Fibroblast of skin of back (primary cell): ENCODE measurements at places on chromosomes 16 and 17.
A peak's percentile ranks its signal among the peaks of the same experiment; 100 is the strongest.

- peak; percentile 95 for DNase-seq
Measured at GRCh38 chr16:71637398-71637797, 11.4 kb downstream of the MARVELD3 start.

- peak; percentile 49 for DNase-seq
Measured at GRCh38 chr16:85157813-85158742, 45.8 kb upstream of the CIBAR2 start.

- DNase-seq = peak; percentile 40
Measured at GRCh38 chr16:57186872-57187854, 1.0 kb downstream of the RSPRY1 start.

DNA sequence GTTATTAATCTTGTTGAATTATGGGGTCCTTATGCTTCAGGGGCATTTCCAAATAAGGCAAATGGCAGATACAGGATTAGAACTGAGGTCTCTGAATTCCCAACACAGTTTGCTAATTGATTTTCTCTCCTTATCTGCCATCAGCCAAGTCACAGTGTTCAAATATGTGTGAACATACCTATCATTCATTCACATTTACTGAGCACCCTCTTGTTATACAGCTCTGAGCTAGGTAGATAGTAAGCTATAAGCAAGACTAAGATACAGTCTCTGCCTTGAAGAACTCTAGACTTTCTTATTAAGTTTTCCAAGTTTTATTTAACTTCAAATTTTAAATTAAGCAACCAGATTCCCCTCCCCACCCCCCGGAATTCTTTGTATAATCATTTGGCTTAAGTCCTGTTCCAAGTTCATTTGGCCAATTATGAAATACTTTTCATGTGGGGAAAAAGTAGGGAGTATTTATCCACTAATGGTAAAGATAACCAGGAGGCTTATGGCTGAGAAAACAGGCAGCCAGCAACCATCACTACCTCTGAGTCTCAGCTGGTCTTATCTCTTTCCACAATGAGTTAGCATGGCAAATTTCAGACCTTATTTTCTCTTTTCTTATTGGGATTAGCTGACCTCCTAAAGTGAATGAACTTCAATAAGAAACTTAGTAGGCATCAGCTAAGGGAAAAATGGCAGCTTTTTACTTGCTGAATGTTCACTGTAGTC is 31.4 kb upstream of the CORO6 start:
- no peak for DNase-seq

- DNase-seq = no peak
Measured at GRCh38 chr16:53912155-53912554, 208.2 kb downstream of the FTO start.

DNA sequence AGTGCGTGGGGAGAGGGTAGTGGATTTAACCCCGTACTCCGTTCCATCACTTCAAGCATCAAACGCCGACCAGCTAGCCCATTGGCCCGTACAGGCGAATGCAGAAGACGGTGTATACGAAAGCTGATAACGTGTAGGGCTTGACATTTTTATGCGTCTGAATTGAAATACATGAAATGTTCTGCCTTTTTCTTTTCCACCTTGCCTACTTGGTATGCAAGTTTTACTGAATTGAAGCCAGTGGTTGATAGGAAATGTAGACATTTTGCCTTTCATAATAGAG is 834 bp upstream of the STAT3 start:
- DNase-seq = no peak

GRCh38 chr17:38906460-38907228 is 18.8 kb upstream of the LASP1NB start:
- DNase-seq = no peak

DNA sequence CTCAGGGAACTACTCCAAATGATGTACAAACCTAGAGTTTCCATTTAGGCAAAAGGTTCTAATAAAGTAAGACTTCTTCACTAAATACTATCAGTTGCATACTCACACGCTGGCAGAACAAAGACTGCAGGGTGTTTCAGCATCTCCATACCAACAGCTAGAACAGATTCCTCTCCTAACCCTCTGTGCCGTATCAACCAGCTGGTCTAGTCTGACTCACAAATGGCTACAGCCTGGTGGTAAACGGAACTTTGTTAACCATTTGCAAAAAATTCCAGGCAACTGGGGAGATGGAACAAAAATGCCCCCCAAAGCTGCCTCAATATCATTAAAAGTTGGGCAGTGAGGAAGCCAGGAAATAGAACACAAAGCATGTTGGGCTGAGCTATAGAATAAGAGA is 217.1 kb downstream of the GRIN2A start:
- no peak for DNase-seq

- peak; percentile 37 for DNase-seq
Measured at GRCh38 chr17:58402679-58403078, 14.7 kb downstream of the RNF43 start.

DNA sequence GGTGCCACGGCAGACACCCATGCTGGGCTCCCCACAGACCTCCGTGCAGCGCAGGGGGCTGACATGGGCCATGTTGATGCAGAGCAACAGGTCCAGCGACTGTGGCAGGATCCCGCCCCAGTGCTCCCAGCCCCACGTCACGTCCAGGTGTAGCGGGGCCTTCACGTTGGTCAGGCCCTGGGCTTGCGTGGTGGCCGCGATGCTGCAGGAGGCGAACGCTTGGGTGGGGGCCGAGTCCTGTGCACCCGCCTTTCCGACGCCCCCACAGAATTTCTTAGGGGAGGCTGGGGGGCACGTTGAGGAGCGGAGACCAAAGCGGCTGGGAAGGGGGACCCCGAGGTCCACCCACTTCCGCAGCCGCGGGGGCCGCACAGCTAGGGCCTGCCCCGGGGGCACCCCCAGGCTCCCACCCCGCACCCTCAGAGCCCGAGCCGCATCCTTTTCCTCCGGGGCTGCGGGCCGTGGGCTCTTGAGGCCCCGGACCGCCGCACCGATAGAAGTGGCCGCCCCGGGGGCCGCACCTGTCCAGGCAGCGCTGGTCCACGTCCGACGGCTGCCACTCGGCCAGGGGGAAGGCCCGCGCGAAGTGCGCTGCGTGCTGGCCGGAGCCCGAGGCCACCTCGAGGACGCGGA is 416 bp downstream of the METTL26 start:
- DNase-seq = no peak

GRCh38 chr16:17360693-17361122 is 110.1 kb downstream of the XYLT1 start:
- no peak for DNase-seq

DNA sequence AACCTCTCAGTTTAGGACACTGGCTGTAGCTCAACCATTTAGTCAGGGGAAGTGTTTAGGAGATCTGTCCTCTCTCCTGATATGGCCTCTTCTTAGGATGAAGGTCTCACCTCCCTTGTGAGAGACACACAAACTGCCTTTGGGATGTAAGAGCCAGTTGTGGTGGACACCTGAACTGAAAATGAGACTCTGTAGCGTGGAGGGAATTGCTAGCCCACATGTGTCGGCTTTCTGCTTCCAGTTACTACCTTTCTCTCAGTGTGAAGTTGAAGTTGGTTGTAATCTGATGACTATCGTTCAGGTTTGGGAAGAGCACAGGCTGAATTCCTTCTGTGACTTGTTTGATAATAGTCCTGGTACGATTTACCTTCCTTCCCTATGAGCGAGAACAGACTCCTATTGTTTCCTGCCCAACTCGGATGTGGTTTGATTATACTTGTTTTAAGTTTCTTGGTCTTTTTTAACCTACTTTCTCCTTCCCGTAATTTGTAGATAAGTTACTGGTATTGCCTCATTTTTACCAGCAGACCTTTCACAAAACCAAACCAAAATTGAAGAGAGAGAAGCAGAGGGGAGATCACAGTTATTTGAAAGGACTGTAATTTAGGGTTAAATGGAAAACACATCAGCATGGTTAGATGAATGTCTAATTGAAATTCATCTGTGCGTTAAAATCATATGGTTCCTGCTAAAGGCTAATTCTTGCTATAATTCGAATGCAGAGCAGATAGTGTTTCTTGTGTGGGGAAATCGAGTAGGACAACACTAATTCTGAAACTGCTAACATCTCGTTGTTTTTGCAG is 43.2 kb downstream of the CLEC16A start:
- DNase-seq = no peak

- no peak for DNase-seq
Measured at GRCh38 chr17:2707721-2708584, 3.6 kb downstream of the CLUH start.

GRCh38 chr17:29246628-29247027 is at the start of gene CRYBA1:
TSS of gene CRYBA1 (plus strand) at chr17:29246859. CDS start at chr17:29246864, 5 bp downstream.
- no peak for DNase-seq

DNA sequence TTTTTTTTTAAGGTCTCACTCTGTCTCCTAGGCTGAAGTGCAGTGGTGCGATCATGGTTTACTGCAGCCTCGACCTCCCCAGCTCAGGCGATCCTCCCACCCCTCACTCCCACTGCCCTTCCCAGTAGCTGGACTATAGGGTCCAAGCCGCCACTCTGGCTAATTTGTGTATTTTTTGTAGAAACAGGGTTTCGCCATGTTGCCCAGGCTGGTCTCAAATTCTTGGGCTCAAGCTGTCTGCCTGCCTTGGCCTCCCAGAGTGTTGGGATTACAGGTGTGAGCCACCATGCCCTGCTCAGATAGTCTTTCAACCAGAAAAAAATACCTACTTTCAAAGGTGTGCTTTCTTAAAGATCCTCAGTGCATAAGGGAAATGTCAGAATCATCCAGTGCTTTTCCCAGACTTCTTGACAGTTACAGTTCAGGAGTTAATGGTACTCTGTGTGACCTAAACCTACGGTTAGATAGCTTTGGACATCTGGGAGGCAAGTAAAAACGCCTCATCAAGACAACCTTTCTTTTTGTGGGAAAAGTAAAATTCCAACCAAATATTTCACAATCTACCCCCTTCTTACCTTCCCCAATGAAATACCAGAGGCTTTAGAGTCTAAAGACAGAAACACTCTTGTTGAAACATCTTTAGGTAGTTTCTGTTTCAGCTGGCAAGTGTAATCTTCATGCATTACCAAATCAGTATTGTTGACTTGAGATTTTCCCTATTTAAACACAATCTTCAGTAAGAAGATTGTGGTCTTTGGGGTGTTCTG is 6.8 kb downstream of the RSPRY1 start:
- DNase-seq = no peak

DNA sequence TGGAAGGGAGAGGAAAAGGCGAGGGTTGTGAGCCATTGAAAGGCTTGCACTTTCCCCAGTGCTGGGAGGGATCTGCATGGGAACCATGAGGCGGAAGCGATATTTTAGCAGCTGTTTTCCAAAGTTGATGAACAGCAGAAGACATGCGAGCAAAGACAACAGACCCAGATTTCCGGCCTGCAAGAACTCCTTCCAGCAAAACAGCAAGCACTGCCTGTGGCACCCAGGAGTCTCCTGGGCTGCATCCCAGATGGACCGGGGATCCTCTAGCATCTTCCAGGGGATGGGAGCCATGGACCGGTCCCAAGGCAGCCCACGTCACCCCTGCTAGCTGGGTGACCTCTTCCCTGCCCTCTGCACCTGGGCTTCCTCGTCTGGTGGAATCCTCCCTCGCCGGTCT is 162.8 kb downstream of the IRF8 start:
- DNase-seq = no peak

- DNase-seq = no peak
Measured at GRCh38 chr17:75525806-75526554, 483 bp downstream of the LLGL2 start.

- DNase-seq = no peak
Measured at GRCh38 chr17:74342224-74342623, 16.2 kb downstream of the KIF19 start.

- DNase-seq = peak; percentile 94
Measured at GRCh38 chr17:42517516-42517915, 18.5 kb upstream of the NAGLU start.

DNA sequence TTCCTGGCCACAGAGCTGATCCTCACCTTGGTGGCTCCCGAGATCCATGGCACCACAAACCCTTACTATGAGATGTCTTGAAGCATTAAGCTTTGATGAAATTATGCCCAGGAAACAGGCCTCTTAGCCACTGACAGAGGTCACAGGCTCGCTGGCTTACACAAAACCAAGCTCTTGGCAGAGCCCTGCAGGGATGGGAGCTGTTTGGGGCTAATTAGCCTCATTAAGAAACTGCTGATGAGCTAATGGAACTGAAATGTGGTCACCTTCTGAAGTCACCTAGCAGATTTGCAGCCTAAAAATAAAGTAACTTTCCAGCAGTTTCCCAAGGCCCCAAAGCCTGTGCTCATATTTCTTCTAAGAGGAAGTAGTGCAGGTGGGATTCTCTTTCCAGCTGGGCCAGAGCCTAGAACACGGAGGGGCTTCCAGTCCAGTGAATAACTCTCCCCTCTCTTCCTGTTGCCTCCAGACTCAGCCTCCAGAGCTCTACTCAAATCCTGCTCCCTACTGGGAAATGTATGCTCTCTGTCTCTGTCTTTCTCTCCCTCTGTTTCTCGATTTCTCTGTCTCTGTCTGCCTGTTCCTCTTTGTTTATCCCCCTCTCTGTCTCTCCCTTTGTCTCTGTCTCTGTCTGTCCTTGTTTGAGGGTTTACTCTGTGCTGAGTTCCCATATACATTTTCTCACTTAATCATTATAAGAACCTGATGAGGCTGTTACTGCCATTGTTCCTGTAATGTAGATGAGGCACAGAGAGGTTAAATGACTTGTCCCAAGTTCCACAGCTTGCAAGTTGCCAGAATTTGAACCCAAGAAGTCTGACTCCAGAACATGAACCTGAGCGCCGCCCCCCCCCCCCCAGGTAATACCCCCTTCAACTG is 338.9 kb downstream of the CA10 start:
- no peak for DNase-seq

- DNase-seq = no peak
Measured at GRCh38 chr17:1007310-1008007, 10.5 kb downstream of the TIMM22 start.

GRCh38 chr16:60181536-60181935 is 1447.4 kb upstream of the GOT2 start:
- DNase-seq = no peak

DNA sequence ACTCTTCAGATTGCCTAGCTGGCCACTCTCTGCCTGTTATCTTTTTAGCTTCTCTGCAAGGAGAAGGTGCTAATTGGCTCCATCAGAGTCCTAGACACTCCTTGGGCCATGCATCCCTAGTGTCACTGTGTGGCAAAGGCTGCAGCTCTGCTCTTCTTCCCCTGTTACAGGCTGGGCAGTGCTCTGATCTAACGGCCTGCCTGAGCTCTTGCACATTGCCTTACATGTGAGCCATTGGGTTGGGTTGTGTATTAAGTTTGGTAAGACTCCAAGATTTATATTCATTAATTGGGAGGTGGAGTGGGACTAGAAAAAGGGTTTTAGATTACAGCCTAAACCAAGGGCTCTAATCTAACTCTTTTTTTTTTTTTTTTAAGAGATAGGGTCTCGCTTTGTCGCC is 23.0 kb upstream of the SYT17 start:
- no peak for DNase-seq
